ENCODE measurements at places on chromosomes 6 and 20.

- DNase-seq = no peak
Measured at GRCh38 chr6:34143196-34143883, 2.5 kb downstream of the GRM4 start.

GRCh38 chr6:134678436-134678889 lies 271.4 kb downstream of the ALDH8A1 start:
- peak; percentile 16 for DNase-seq

- DNase-seq = peak; percentile 71
Measured at GRCh38 chr6:118912646-118913045, 18.7 kb downstream of the ASF1A start.

GRCh38 chr6:134063966-134064445 lies 11.6 kb upstream of the SLC2A12 start:
- peak; percentile 23 for DNase-seq

DNA sequence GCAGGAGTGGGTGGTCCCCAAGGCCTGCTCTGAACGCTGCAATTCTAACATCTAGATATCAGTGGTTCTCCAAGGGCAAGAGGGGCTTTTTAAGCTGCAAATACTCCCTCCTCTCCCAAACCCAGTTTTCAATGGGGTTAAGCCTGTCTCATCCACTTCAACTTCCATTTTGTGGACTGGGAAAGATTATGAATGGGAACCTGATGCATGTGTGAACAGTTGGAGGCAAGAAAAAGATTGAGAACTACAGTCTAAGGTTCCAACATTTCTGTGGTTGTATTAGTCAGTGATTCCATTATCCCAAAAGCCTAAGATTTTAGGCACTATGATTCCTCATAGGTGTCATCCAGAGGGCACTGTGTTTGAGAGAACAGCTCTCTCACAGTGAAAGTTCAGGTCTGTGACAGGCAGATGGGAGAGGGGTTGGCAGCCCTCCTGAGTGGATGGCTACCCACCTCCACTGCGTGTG lies 53.7 kb downstream of the HNF4A start:
- no peak for DNase-seq

DNA sequence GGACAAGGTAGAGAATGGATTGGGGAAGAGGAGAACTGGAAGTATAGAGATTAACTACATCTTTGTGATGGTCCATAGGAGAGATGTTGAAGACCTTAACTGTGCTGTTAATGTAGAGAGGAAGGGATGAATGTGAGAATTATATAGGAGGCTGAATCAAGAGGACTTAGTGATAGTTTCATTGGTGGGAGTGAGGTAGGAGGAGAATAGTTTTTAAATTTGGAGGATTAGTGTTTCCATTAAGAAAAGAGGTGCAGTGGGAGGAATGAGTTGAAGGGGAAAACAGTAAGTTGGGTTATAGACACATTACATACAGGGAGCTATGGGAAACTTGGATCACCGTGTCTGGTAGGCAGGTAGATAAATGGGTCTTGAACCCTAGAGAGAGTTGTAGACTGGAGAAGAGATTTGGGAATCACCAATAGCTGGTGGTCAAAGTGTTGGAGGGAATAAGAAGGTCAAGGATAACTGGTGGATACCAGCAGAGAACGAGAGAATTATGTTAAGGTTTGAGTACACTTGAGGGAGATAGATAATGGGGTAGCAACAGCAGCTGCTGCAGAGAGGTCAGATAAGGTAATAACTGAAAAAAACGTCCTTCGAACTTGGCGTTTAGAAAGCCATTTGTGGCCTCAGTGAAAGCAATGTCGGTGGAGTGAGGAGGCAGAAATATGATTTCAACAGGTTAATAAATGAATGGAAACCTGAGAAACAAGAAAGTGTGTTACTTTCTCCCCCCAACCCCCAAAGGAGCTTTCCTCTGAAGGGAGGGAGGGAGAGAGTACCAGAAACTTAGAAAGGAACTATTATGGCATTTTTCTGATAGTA lies 3.1 kb downstream of the C6orf89 start:
- DNase-seq = no peak

- DNase-seq = no peak
Measured at GRCh38 chr6:152671171-152671570, 26.5 kb upstream of the MYCT1 start.

DNA sequence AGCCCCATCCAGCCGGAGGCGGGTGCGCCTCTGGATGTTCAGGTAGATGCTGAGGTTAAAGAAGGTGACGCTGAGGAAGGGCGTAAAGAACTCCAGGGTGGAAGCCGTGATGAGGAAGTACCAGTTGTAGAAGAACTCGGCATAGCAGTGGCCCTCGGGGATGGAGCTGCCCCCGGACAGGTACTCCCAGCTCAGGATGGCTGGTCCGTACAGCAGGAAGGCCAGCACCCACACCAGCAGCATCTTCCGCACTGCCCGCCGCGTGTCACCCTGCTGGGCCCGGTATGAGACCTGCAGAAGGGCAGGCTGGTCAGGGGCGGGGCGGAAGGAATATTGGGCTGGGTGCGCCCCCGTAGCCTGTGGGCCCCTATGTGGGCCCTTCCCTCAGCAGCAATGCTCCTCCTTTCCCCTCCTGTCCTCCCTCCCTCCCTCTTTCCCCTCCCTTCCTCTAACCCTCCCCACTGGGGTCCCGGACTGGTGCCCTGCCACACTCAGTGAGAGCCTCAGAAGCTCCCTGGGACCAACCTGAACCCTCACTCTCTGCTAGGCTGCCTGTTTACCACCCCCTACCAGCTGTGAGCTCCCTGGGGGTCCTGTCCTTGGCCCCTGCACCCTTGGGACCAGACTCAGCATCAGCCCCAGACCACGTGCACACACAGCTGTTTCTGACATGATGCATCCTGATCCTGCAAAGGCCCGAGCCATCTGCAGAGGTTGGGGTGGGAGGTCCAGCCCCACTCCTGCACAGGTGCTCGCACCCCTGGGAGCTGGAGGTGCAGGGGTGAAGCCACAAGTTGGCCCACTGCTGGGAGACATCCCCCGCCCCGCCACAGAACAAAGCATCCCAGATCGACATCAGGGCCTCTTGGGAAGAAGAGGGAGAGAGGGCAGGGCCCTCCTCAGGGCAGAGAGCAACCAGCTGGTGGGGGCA lies 3.2 kb downstream of the HRH3 start:
- DNase-seq = no peak

GRCh38 chr6:42022755-42023384 lies 27.5 kb upstream of the TAF8 start:
- DNase-seq = no peak

- no peak for DNase-seq
Measured at GRCh38 chr20:48779435-48779834, 48.4 kb downstream of the PREX1 start.

- DNase-seq = no peak
Measured at GRCh38 chr6:132143258-132143657, 192.1 kb upstream of the CCN2 start.

- no peak for DNase-seq
Measured at GRCh38 chr6:140271759-140272377, 897.4 kb upstream of the CITED2 start.

- DNase-seq = no peak
Measured at GRCh38 chr6:67594366-67594765, 1040.7 kb upstream of the ADGRB3 start.

- no peak for DNase-seq
Measured at GRCh38 chr20:34922654-34923381, 32.8 kb downstream of the GSS start.

DNA sequence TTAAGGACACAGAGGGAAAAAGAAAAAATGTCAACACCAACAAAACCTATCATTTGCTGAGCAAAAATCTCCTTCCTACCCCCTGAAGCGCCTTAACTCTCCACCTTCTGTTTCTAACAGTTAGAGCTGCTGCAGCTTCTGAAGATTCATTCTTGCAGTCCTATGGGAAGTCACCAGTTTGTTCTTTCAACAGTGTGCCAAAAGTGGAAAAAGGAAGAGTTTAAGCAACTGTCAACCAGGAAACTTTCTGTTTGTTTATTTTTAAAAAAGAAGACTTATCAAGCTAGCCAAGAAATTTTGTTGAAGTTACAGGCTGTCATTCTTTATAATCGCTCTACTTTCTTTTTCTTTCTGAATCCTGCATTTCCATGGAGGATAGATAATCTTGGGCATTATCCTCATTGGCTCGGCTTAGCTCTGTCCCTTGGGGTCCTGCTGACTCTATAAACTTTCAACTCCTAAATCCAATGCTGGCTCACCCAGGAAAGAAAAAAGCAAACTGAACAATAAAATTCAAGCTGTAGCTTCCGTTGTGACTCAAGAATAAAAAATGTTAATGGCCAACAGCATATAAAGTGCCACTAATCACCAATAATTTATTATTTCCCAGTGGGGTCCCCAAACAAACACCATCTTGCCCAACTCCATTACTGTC lies 172.8 kb upstream of the CITED2 start:
- no peak for DNase-seq

GRCh38 chr20:19913927-19914614 lies 103.1 kb upstream of the NAA20 start:
- no peak for DNase-seq

DNA sequence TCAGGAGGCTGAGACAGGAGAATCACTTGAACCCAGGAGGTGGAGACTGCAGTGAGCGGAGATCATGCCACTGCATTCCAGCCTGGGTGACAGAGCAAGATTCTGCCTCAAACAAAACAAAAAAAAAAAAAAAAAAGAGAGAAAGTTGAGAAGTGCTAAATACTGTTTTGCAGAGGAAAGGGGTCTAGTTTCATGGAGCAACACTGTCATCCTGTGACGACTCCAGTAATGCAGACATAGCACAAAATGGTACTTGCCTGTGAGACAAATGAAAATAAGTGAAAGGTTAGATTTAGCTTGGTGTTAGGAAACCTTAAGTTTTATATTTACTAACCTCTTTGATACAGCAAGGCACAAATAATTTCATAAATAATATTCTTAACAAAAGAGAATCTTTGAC lies 29.7 kb downstream of the CEP162 start:
- DNase-seq = peak; percentile 19

DNA sequence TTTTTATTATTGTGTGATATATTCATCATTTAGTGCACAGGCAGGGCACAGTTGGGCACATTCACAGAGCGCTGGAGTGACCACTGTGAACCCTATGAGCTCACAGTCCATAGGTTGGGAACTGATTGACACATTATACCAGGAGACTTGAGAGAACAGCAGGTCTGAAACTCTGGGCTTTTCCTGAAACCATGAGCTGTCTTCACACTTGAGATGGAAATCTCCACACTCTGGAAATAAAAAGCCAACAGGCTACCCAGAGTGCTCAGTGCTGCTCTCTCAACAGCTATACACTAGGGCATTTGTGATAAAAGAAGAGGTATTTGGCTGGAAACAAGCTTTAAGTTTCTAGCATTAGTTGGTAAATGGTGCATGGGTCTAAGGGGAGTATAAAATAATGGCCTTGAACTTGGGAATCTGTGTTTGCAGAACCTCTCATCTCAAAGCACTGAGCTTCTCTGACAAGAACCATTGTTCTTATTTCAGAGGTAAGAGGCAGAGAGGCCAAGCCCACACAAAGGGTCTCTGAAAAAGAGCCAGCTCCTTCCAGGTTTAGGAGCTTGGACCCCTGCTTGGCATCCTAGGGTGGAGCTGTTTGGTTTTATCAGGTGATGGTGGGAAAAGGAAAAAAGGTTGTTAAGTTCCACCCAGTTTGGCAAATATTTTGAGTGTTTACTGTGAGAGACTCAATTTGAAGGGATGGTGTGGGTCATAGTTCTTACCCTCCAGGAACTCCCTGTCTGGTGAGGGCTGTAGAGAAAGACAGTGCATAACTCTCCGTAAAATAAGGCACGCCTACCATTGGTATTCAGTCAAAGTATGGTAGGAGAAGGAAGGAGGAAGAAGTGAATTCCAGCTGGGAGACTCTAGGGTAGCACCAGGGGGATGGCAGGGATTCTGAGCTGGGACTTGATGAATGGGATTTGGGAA lies 14.5 kb downstream of the CHMP4B start:
- DNase-seq = no peak

DNA sequence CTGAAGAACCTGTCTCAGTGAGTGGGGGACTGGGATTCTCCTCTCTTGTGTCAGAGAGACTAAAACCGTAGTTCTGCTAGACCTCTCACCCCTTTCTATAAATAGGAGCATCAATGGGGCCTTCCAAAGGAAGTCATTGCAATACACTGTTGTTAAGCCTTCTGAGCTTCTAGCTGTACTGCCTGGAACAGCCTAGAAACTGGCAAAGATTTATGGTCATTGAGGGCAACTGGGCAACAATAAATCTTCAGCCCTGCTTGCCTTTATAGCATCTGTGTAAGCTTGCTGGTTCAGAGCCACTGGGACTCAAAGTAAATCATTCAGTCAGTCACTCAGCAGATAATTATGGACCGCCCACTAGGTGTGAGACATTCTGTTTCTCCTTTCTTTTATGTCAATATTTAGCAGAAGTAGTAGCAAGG lies 53.2 kb downstream of the PPP1R14C start:
- DNase-seq = no peak

DNA sequence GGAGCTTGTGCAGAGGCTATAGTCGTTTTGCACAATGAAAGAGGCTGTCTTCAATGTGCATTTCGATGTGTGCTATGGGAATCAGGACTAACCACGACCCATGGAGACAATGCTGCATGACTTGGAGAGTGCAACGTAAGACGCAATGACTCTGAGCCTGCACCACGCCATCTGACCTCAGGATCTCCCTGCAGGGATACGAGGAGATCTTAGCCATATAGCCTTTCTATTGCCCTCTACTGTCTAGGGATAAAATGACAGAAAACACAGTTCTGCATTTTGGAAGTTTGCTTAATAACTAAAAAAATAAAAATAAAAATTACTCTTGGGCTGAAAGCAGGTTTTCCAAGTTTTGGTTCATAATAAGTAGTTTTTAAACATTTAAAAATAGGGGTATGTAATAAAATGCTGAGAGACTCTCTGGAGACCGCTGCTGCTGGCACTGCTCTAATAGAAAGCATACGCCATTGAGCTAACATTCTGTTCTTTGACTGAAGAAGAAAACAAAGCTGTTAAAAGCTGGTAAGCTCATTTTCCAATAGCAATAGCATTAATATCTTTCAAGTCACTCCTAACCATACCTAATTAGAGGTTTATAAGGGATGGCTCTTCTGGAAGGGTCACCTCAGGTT lies 87.2 kb downstream of the PDE7B start:
- peak; percentile 43 for DNase-seq

DNA sequence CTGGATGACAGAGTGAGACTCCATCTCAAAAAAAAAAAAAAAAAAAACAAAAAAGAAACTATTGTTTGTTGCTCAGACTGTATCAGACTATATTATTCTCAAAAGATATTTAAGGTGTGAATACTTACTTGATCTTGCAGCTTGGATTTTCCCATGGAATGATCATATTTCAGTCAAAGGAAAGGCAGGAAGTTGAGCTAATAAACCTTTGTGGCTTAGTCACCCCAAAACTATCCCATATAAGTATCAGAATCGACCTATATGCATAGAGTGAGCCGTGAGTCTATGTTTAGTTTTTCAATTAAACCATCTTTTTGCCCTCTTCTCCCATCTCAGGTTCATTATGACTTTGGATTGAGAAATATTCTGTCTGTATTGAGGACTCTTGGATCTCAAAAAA lies 152.6 kb downstream of the DNAH8 start:
- no peak for DNase-seq

DNA sequence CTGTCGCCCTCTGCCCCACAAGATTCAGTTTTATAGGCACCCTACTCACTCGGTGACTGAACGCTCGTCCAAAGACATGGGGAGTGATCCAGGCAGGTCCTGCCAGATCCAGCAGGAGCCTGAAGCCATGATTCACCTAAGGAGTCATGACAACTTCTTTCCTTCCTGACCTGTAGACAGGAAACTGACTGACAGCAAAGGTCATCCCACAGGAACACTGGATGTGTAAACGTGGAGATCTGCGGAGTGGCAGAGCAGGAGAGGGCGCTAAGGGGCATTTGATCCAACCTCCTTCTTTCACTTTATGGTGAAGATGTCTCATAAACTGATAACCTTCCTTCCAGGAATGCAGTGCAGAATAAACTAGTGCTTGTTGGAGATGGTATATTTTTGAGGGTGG lies 192.2 kb downstream of the GJA10 start:
- DNase-seq = no peak

All from NCI-H1694 (cell line).